ENCODE measurements at places on chromosomes 16 and 17.

DNA sequence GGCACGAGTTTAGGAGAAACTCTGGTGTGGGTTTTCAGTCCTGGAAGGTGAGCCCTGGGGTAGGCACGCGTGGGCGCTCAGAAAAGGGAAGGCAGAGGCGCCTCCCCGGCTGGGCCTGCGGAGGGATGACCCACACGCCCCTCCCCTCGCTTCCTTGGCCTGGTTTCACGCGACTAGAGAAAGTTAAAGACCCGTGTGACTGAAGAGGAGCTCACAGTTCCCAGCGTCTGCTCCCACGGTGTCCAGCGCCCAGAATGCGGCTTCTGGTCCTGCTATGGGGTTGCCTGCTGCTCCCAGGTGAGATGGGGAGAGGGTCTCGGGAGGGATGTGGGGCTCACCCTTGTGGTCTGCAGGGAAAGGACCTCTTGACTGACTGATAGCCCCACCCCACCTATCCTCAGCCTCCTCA is at the start of gene CD300LG:
Gene CD300LG, plus strand, starts transcription at position 214 of the 409 bp plus-strand sequence. Its CDS starts 41 bp downstream, at position 255.
- no peak for DNase-seq

DNA sequence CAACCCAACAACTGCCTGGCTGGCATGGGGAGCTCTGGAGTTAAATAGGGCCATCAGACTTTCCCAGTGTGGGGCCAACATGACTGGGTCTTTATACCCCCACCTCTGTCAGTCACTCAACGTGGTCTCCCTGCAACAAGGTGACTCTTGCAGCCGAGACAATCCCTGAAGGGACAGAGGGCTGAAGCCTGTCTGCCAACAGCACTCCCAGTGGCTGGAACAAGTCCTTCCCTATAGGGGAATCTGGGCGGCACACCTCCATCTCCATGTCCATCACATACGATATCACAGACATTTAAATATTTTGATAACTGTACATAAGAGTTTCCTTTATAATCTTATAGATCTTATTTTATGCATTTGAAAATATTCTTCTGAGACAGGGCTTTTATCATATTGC is 4.8 kb upstream of the MAPT start:
- DNase-seq: no peak

DNA sequence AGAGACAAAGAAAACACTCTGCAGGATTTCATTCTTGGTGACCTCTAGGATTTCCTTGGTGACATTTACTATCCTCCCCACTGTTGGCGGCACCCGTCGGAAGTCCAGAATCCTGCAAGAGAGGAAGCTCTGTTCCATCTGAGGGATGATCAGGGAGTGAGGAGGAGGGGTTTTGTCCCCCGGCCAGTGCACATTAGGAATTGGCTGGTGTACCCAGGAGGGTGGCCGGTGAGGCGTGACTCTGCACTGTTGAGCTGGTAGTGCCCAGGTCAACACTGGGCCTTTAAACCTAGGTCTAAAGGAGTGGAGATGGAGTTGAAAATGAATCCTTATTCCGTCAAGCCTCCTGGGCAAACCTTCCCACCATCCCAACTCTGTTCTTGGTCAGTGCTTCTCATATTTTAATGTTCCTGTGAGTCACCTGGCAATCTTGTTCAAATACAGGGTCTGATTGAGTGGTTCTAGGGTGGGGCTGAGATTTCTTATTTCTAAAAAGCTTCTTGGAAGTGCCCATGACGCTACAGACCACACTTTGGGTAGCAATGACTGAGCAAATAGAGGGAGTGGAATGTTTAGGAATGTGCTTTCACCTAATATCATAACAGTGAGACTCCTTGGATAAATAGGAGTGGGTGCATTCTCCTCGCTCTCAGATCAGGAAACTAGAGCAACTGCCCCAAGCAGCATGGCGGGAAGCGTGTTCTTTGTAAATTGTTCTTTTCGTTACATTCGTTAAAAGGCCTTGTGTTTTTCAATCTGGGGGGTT is 30.7 kb downstream of the PRKAR1A start:
- no peak for DNase-seq

GRCh38 chr16:87034317-87034716 is 282.9 kb downstream of the C16orf95 start:
- no peak for DNase-seq

GRCh38 chr17:28610376-28610775 is 3.6 kb downstream of the RSKR start:
- no peak for DNase-seq

DNA sequence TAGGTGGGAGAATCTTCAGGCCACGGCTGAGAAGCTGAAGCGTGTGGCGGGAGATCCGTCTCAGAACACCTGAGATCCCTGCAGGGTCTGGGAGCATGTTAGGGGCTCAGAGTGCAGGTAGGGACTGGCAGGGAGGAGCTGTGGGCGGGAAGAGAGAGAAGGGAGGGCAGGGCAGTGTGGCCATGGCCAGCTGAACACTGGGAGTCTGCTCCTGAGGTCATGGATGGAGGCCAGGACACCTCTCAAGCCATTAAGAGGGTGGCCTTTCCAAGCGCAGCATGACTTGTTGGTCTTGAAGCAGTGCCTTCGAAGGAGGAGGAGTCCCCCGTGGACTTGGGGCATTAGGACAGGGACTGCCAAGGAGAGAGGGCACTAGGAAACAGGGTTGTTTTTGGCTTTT is 23.7 kb downstream of the NAA60 start:
- DNase-seq: no peak
